ENCODE measurements at places on chromosomes 2 and 18.

GRCh38 chr2:67579216-67579615, 182.1 kb downstream of the ETAA1 start:
- no peak for DNase-seq

DNA sequence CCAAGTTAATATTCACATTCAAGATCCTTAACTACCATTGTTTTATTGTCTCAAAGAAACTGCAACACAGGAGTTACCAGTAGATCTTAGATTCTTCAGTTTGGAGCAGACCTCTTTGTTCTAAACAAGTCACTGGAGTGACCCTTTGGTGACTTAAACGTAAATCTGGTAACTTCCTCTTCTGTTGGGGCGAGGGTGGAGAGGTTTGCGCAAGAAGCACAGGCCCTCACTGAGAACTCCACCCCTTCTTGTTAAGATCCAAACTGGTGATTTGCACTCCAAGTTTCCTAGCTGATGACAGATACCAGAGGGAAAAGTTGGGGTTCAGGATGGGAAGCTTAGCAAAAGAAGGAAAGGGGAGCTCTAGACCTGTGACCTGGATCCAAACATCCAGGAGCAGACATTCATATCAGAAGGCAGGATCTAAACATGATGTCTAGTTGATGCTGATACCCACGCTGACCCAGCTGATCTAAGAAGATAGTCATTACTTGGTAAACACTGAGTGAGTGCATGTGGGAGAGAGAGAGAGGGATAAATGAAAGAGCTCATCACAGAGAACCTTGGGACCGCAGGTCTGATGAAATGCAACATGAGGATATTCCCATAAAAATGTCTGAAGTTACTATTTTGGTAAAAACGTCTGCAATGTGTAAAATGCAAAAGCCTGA, 256.0 kb downstream of the CDH20 start:
- no peak for DNase-seq

DNA sequence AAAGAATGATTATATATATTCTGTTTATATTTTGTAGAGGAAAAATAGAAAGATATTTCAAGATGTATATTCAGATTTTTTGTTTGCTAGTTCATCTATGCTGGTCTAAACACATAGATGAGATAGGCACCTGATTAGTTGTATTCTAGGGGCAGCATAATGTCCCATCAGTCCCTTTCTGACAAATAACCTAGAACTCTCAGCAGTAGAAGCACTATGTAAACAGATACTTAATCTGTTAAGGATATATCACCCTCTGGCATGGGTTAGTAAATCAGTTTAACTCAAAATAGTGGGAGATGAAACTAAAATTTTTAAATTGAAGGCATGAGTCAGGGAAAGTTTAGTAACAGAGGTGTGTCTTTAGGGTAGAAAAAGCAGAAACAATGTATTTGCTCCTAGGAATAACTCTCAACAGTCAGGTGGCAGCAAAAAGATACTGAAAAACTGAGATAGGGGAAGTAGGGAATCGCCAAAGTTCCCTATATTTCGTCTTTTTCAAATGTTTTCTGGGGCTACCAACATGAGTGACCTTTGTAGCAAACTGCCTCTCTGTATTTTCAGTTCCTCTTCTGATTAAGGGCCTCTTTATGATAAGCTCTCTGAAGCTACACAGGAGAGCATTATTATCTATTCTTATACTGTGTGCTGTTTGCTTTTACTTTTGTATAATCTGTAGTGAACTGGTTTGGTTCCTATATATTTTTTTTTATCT, 5.7 kb downstream of the PPP1R1C start:
- DNase-seq: no peak

DNA sequence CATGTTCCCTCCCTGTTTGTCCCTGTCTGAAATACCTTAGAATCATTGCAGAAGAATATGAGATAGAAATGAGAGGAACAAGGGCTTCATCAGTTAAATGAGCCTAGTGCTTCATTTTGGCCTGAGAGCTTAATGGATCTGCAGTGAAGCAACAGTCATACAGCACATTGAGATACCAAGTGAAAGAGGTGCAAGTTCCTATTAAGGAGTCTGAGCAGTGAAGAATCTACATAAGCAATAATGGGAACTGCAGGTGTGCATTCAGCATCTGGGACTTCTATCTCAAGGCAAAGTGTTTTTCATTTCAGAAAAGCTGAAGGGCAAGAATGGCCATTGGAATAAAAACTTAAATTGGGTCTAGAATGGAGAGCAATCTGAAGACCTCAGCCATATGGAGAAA, 323.2 kb upstream of the SLC39A10 start:
- DNase-seq: no peak

DNA sequence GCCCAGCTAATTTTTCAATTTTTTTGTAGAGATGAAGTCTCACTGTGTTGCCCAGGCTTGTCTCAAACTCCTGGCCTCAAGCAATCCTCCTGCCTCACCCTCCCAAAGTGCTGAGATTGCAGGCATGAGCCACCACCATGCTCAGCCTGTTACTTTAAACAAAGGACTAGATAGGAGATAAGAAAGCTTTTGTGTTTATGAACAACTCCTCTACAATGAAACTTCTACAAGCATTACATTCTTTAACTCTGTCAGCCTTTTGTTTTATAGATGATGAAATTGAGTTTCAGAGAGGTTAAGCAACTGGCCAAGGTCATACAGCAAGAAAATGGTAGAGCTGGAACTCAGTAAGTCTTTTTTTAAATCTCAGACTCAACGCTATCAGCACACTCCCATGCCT, 22.7 kb downstream of the ALPK2 start:
- no peak for DNase-seq

DNA sequence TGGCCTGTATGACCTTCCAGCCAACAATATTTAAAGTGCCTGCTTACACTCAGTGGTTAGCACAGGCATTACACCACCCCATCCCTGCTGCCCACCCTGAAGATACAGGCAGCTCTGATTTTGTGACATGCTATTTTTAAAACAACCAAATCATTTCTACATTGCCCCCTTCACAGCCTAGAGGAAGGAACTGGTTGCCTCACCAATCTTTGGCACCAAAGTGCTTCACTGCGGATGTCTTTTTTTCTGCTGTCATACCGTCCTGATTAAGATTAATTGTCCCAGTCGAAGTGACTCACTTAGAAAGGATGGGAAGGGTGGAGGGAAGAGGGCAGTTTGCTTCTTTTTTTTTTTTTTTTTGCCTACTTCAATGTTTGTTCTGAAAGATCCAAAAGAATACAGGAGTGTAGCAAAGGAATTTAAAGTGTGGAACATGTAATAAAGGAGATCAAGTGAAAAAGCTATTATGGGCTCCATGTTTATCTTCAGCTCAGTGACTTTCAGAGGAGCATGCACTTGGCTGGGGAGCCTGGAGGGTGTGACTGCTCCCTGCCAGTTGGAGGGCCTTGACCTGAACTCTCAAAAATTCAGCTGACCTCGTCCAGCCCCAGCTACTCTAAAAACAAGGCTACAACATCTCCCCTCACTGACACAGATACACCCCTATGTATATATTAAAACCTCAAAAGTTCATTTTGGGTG, 501.1 kb upstream of the TNP1 start:
- DNase-seq: no peak

DNA sequence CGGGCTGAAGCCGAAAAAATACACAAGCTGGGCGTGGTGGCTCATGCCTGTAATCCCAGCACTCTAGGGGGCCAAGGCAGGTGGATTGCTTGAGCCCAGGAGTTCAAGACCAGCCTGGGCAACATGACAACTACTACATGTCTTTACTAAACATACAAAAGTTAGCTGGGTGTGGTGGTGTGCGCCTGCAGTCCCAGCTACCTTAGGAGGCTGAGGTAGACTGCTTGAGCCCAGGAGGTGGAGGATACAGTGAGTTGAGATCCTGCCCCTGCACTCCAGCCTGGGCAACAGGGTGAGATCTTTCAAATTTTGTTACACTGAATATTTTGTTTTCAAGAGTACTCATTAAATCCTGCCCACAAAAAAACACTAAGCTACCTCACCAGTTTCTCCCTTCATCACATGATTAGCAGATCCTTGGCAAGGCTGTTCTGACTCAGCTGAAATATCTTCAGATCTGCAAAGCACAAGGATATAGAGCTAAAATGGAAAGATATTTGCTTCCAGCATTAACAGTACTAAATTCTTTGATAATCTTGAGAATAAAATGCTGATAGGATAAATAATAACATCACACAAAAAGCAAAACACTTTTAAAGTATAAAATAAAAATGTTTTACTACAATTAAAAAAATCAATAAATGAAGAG, 28.2 kb upstream of the MCM6 start:
- no peak for DNase-seq
